ENCODE measurements at places on chromosomes 3 and 15.
A peak's percentile ranks its signal among the peaks of the same experiment; 100 is the strongest.

GRCh38 chr15:29889542-29890329 is 67.5 kb upstream of the TJP1 start:
- DNase-seq = peak; percentile 17

DNA sequence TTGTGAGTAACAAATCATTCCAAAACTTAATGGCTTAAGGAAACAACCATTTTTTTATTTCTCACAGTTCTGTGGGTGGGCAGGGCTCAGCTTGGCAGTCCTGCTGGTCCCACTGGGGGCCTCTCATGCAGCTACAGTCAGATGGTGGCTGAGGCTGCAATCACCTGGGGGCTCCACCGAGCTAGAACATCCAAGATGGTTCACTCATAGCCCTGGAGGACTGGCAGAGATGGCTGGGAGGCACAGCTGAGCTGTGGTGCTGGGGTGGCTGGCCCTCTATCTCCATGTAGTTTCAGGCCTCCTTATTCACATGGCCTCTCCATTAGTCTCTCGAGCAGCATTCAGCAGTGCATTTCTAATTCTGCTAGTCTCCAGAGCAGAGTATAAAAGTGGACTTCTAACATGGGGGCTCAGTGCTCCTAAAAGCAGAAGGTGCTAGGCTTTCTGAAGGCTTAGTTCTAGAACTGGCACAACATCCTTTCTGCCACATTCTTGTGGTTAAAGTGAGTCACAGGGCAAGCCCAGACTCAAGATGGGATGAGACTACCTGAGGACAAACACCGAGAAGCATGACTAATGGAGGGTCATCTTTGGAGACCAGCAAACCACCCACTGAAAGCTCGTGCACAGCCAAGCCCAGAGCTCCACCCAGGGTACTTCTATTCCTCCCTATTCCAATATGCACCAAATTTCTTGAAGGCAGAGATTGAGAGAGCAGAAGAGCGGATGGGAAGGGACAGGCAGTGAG is 6.3 kb downstream of the CAV3 start:
- DNase-seq = no peak

- DNase-seq = no peak
These were observed 43.8 kb upstream of the UACA start for GRCh38 chr15:70806992-70807712.

DNA sequence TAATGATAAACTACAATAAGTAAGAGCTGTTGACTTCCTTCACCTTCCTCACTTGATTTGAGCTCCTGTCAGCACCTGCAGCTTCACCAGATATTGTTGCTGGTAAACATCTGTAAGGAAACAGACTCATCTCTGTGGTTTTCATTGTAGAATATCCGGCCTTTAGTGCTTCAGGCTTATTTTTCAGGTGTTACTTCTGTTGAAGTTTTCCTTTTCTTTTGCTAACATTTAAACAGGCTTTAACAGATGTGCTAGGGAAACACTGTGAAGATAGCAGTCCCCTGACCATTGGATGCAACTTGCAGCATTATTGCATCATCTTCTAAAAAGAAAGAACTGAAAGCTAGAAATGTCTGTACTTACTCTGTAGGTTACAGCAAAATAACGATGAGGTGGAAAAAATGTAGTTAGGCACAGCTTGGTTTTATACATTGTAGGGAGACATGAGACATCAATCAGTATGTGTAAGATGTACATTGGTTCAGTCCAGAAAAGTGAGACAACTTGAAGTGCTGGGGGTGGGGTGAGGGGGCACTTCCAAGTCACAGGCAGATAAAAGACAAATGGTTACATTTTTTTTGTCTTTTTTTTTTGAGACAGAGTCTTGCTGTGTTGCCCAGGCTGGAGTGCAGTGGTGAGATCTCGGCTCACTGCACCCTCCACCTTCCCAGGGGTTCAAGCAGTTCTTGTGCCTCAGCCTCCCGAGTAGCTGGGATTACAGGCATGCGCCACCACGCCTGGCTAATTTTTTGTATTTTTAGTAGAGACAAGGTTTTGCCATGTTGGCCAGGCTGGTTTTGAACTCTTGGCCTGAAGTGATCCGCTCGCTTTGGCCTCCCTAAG is 10.2 kb downstream of the EDEM1 start:
- DNase-seq = no peak

- no peak for DNase-seq
These were observed 82.6 kb upstream of the POU1F1 start for GRCh38 chr3:87359025-87359424.
